ENCODE measurements at places on chromosomes 16 and 17.
A peak's percentile ranks its signal among the peaks of the same experiment; 100 is the strongest.

- DNase-seq = peak; percentile 94
These were observed at the start of gene MIEF2 for GRCh38 chr17:18260332-18261145. Gene MIEF2 (plus strand): TSS chr17:18260662. CDS start chr17:18262721, 2,059 bp downstream.

- peak; percentile 71 for DNase-seq
These were observed 12.0 kb downstream of the CBFB start for GRCh38 chr16:67040906-67041305.

DNA sequence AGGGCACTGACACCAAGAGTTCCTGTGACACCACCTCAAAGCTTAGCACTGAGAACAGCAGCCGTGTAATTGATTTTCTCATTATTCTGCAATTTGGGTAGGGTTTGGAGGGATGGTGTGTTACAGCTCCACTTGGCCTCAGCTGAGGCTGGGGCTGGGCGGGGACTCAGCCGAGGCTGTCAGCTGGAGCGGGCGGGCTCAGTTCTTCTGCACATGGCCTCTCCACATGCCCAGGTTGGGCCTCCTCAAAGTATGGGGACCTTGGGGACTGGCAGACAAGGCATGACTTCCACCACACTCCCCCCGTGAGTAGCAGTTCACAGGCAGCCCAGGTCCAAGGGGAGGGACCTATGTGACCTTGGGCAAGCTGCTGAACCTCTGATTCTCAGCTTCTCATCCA lies 171.5 kb downstream of the IRF8 start:
- no peak for DNase-seq

- no peak for DNase-seq
These were observed 6.6 kb downstream of the NOTUM start for GRCh38 chr17:81954131-81955057.

DNA sequence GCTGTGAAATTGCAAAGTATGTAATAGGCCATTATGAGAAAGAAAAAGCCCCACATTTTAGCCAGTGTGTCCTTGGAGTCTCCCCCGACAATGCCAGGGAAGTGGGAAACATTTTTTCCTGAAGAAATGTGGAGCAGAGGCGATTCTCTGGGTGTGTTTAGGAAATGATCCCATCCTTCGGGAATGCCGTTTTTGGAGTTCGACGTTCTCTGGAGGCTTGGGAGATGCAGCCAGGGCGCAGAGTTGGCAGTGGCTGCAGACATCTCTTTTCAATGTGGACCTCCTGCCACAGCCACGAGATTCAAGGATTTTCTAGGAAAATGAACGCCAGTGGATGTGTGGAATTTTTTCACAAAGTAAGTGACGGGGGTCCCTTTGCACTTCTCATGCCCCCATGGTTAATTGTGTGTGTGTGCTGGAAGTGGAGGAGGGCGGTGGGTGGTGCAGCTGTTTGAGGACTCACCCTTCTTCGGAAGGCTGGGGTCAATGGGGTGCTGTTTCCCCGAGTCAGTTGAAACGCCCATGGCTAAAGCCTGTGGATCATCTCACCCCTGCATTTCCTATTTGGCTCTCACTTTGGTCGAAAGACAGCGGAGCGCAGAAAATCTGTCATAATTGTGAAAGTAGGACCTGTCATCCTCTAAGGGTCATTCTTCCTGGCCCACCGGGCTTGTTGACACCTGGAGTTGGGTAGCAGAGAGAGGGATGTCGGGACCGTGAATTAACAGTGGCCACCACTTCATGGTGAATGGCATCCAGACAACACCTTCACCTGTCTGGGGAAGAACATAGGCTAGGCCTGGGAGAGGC lies 73.2 kb downstream of the CMIP start:
- no peak for DNase-seq

GRCh38 chr17:28719021-28719433 lies 758 bp upstream of the RPL23A start:
- DNase-seq = no peak

GRCh38 chr16:84055366-84055765 lies 12.8 kb upstream of the SLC38A8 start:
- peak; percentile 18 for DNase-seq

DNA sequence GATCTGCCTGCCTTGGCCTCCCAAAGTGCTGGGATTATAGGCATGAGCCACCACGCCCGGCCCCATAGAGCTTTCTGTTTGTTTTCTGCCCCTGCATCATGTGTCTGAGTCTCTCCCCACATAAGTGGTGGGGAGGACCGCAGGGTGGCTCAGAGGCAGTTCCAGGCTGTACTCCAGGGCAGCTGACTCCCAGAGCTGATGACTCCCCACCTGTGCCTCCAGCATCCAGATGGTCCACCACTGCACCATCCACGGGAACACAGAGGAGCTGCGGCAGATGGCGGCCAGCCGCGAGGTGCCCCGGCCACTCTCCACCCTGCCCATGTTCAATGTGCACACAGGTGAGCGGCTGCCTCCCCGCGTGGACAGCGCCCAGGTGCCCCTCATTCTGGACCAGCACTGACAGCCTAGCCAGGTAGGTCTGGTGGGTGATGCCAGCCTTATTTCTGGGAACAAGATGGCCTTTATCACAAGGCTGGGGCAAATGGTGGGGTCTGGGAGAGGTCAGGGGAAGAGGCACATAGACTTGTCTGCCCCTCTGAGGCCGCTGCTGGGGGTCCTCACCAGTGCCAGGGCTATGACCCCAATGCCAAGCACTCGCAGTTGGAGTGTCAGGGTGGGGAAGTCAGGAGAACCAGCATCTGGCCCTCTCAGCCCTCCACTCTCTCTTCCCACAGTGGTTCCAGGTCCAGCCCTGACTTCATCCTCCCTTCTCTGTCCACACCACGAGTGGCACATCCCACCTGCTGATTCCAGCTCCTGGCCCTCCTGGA lies 9.4 kb downstream of the SGCA start:
- no peak for DNase-seq

DNA sequence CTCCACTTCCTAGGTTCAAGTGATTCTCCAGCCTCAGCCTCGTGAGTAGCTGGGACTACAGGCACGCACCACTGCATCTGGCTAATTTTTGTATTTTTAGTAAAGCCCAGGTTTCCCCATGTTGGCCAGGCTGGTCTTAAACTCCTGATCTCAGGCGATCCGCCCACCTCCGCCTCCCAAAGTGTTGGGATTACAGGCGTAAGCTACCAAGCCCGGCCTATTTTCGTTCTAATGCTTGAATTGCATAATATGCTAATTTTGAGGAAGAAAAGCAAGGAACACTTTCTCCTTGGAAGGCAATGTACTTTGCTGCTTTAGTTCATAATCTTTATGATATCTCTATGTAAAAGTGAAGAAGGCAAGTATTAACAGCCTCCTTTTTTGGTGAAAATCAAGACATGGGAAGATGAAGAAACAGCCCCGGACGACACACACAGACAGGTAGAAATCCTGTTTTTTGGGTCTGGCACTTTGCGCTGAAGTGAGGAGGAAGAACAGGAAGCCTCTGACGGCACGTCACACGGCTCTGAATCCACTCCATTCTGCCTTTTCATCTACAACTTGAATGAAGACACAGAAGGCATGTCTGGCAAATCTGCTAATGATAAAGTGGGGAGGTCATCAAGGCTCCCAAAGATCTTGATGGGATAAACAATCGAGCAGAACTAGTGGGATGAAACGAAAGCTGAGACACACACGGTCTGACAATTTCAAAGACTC lies 24.9 kb downstream of the VPS53 start:
- DNase-seq = no peak

DNA sequence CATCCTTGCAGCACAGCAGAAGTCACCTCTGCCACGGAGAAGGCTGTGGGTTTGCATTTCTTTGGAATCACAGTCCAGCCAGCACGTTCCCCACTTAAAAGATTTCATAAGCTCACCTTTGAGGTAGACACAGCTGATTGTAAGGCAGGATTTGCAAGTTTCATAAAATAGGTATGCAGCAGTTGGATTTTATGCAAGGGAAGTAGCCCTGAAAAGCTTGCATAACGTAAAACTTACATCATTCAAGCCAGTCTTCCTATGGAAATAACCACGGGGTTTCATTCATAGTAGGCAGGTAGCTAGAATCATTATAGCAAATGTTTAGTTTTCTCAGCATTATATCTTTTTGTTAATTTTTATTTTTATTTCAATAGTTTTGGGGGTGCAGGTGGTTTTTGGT lies 49.8 kb upstream of the ARHGAP44 start:
- no peak for DNase-seq

DNA sequence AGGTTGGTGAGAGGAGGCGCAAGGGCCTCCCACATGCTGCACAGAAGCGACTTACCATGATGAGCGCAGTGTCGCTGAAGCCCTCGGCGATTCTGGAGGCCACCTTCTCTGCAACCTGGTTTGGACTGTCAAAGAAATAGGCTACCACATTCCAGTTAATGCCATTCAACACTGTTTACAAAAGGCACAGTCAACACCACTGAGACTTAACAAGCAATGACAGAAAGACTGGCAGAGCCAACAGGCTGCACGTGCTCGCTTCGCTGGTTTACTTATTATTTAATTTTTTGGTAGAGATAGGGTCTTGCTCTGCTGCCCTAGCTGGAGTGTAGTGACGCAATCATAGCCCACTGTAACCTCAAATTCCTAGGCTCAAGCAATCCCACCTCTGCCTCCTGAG lies 18.2 kb downstream of the EMC8 start:
- no peak for DNase-seq

DNA sequence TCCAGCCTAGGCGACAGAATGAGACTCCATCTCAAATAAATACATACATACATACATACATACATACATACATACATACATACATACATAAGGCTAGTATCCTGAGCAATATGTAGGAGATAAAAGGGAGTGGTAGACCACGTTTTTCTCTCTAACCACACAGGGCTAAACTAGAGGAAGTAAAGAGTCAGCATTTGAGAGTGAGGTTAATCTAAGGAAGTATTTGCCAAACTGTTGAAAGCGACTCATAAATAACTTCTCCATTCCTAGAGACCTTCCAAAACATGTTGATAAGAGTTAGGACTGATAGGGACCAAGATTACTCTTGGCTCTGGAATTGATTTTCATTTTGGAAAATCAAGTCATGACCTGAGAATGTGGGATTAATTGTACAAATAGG lies 68.9 kb downstream of the NEUROD2 start:
- DNase-seq = no peak

GRCh38 chr16:57960826-57961472 lies 10.0 kb downstream of the CNGB1 start:
- no peak for DNase-seq

DNA sequence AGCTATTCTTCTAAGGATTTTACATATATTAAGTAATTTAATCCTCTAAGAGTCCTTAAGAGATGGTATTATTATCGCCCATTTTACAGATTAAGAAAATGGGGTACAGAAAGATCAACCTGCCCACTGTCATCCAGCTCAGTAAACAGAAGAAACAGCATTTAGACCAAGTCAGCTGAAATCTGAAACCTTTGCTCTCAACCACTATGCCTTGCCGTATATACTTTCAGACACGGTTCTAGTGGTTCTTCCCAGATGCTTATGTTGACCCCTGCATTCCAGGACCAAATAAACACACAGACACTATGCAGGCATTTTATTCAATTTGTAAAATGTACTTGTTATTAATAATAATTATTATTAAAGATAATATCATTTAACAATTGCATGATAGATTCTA lies 854.8 kb downstream of the KCNJ2 start:
- peak; percentile 14 for DNase-seq

DNA sequence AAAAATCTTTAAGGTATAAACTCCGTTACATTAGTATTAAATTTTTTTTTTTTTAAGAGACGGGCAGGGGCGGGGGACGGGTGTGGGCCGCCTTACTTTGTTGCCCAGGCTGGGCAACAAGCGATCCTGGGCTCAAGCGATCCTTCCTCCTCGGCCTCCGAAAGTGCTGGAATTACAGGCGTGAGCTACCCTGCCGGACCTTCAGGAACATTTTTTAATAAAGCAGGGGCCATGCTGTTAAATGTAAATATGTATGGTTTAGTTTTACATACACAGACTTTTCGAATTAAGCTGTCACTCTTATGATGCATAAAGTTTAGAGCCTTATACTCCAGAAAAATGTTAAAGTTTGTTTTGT lies 2.4 kb downstream of the PPM1D start:
- no peak for DNase-seq

- DNase-seq = no peak
These were observed 417.2 kb upstream of the XYLT1 start for GRCh38 chr16:17887963-17888362.

GRCh38 chr16:2692948-2693651 lies 10.8 kb downstream of the KCTD5 start:
- DNase-seq = peak; percentile 72

DNA sequence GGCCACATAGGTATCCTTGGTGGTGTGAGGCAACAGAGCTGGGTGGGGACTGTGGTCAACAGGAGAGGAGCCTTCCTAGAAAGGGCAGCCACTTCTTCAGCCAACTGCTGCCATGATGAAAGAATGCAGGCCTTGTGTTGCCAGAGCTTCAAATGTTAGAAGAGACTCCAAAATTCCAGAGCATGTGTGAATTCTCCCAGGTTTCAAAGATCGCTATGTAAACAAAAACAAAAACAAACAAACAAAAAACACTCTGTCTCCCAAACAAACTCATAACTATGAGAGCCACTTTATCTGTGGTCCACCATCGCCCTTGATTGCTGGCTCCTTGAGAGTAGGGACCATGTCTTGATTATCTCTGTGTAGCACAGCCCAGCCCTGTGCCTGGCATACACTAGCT lies 55.5 kb upstream of the ZNF423 start:
- DNase-seq = no peak

DNA sequence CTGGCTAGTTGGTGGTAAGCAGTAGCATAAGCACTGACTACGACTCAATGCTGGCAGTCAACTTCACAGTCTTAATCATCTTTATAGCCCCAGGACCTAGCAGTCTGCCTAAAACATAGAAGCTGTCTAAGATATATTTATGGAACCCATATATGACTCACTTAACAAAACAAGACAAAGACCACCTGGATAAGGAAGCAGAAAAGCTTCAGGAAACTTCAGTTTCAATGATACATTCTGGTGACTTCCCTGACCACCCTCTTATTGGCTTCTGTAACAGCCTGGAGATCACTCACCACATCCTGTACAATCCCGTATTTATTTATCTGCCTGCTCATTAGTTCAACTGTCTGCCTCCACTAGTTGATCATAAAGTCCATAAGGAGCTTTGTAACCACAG lies 95.5 kb downstream of the PMP22 start:
- DNase-seq = peak; percentile 72

GRCh38 chr16:31476303-31477219 lies 4.6 kb downstream of the TGFB1I1 start:
- no peak for DNase-seq

GRCh38 chr17:14429084-14429483 lies 128.2 kb downstream of the HS3ST3B1 start:
- DNase-seq = no peak

DNA sequence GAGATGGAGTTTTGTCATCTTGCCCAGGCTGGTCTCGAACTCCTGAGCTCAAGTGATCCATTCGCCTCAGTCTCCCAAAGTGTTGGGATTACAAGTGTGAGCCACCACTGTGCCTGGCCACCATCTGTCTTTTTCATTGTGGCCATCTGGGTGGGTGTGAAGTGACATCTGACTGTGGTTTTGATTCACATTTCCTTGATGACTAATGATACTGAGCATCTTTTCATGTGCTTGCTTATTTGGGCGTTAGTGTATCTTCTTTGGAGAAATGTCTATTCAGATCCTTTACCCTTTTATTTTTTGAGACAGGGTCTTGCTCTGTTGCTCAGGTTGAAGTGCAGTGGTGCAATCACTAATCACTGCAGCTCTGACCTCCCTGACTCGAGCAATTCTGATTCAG lies 53.9 kb upstream of the ERN1 start:
- peak; percentile 33 for DNase-seq
